Erythroblast (primary cell): ENCODE measurements at places on chromosomes 11 and 22.

DNA sequence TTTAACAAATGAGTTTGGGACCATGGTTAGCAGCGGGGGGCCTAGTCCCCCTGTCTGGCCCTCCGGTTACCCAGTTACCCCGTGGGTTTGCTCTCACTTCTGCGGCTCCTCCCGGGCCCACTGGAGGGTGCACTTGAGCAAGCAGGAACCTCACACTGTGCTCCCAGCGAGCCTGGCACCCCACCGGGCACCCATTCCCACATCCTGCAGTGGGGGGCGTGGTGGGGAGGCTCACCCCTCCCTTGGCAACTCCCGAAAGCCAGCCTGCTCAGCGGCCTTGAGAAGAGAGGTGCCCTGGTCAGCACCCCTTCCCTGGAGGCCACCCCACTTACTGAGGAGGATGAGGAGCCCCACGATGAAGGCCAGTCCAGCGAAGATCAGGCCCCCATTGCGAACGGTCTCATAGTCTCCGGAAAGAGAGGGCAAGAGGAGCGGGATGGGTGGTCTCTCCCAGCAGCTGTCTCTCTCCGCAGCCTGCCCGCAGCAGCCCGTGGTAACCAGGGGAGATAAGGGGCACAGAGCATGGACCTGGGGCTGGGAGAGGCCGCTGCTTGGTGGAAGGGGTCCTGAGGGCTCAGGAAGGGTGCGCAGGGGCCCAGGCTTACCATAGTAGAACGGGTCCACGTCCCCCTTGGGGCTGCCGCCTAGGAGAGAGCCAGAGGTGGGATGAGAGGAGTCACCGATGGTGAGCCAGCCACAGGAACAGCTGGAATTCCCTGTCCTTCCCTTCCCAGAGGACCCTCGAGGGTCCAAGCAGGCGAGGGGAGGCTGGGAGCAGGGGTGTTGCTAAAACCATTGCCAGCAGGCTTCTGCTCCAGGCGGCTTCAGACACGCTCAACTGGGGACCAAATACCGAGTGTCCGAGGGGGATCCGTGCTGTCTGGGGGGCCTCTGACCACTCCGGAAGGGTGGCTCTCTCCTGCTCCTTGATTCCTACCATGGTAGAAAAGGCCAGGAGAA, 2.2 kb downstream of the FXYD2 start:
- no peak for DNase-seq

- DNase-seq = no peak
These were observed 55.7 kb upstream of the EIF3D start for GRCh38 chr22:36584666-36585065.

DNA sequence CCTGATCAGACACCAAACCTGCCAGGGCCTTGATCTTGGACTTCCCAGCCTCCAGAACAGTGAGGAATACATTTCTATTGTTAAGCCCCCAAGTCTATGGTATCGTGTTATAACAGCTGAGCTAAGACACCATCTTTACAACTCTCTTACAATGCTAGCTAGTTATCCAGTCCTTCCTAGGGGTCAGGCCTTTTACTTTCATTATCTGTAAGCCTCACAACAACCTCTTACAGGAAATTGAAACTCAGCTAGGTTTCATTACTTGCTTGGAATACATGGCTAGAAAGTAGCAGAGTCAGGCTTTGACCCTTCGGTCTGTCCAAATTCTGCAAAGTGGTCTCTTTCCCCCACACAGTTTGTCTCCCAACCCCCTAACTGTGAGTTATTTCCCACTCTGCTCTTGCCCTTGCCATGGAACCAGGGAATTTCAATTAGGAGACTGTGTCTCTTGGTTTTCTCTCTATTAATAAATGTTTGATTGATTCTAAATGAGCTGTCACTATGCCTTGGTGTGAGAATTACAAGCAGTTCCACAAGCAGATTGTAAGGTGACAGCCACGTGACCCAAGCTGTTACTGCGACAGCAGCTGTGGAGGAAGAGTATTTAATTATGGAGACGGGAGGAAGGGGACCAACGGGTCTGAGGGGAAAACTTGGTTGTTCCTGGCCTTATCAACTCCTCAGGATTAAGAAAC, 38.4 kb upstream of the CLMP start:
- DNase-seq = no peak

GRCh38 chr11:2982214-2982613, 9.9 kb downstream of the NAP1L4 start:
- no peak for DNase-seq

DNA sequence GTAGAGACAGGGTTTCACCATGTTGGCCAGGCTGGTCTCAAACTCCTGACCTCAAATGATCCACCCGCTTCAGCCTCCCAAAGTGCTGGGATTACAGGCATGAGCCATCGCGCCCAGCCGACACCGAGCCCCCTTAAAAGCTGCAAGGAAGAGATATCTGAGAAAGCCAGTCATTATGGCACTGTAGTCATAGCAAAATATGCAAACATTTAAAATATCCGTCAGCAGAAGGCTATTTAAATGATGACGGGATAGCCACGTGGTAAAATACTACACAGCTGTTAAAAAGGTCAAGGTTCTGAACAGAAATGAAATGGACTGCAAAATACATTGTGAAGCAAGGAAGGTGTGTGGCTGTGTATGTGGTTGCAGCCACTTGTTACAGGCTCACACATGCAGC, 6.4 kb upstream of the CCDC88B start:
- DNase-seq = peak; percentile 67

GRCh38 chr22:47332246-47332980, 570.0 kb downstream of the TBC1D22A start:
- no peak for DNase-seq

GRCh38 chr11:57251037-57251436, 14.0 kb upstream of the APLNR start:
- no peak for DNase-seq

DNA sequence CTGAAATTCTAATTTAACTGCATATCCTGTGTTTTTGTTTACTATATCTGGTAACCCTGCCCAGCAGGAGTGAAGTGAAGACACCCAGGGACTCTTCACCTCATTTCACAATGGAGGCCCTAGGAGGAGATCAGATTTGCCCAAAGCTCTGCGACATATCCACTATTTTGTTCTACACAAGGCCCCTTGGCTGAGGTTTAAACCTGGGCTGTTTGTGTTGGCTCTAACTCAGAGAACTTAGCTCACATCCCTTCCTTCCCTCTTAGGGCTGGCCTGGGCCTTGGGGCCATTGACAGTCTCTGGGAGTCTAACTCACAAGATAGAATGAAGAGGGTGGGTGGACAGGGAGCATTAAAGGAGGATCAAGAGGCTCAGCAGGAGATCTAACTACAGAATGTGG, 8.2 kb upstream of the PLA2G3 start:
- DNase-seq = no peak

GRCh38 chr11:69131121-69131566, 24.6 kb upstream of the SMIM38 start:
- no peak for DNase-seq

GRCh38 chr11:2792381-2793250, 92.8 kb upstream of the KCNQ1OT1 start:
- DNase-seq = no peak

DNA sequence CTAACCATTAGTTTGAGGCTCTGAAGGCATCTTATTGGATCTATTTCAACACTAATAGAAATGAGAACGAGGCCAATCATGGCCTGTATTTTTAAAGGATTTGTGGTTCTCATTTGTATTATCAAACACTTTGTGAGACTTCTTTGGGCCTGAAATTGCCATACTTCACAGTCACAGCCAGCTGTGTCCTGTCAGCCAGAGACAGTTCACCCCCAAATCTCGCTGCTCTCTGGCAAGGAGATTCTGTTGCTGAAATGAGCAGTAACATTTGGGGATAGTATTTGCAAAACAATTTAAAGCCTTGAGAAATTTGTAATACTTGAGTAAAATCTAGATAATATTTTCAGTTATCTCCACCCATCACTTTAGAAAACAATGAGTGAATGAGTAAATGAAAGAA, 26.9 kb upstream of the TENM4 start:
- no peak for DNase-seq

DNA sequence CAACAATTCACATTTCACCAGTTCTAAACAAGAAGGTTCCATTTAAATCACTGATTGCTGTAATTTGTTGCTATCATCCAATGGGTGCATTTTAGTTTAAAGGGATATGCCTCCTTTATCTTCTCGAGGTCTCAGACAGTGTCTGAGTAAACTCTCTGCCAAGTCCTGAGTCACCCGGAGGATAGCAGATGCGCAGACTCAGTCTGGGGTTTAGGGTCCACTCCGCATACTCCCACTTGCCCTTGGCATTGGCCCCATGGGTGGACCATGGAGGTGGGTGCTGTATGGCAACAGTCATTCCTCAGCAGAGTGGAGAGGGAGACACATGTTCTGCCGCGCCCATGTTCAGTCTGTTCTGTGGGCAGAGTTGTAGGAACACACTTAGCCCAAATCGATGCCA, 65.4 kb upstream of the CRTAM start:
- peak; percentile 8 for DNase-seq

DNA sequence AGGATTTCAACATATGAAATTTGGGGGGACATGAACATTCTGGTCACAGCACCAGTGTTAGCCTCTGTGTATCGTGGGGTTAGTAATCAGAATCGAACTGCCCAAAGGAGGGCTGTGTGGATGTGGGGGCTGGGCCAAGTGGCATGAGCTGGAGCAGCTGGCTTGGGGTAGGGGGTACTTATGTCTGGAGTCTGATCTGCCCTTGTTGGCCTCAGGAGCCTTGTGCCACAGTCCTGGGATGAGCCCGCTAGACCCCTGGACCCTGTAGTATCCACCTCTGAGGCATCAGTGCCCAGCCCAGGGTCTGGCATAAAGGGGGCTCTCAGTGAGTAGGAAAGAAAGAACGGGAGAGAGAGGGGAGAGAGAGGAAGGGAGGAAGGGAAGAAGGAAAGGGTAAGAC, 67.3 kb downstream of the LRRC32 start:
- no peak for DNase-seq

DNA sequence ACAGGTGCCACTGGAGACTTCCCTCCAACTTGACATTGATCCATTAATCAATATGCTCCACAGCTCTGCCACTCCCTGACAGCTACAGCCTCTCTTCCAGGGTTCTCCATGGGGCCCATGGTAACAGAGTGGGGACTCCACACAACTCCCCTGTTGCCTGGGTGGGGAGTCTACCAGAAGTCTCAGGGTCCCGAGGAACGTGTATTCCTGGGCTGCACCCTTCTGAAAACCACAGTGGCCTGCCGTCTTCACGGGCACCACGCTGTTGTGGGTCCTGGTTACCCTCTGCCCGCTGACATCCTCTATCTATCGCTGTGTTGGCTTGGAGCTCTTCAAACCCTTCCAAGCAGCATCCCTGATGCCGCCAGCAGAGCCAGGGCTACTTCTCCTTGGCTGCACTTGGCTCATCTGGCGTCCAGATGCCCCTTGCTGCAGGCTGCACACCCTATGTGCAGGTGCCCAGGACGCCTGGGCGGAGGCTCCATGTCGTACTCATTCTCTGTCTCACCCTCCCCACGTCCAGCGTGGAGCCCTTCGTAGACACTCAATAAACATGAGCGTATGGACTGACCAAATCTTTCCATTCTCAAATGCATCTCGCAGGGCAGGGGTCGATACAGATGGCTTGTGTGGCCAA, 1341.8 kb downstream of the TBC1D22A start:
- no peak for DNase-seq

DNA sequence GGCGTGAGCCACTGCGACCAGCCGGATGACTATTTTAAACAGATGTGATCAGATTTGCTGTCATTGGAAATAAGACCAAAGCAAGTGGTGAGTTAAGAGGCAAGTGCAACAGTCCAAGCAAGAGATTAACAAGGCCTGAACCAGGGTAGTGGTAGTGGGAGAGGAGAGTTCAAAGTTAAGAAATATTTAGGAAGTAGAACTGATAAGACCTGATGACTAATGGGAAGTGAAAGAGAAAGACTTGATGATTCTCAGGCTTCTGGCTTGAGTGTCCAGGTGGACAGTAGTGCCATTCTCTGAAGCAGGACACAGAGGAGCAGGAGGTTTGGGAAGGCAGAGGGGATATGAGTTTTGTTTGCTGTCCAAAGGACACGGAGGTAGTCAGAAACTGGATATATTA, 7.2 kb downstream of the NDUFC2 start:
- DNase-seq = no peak

DNA sequence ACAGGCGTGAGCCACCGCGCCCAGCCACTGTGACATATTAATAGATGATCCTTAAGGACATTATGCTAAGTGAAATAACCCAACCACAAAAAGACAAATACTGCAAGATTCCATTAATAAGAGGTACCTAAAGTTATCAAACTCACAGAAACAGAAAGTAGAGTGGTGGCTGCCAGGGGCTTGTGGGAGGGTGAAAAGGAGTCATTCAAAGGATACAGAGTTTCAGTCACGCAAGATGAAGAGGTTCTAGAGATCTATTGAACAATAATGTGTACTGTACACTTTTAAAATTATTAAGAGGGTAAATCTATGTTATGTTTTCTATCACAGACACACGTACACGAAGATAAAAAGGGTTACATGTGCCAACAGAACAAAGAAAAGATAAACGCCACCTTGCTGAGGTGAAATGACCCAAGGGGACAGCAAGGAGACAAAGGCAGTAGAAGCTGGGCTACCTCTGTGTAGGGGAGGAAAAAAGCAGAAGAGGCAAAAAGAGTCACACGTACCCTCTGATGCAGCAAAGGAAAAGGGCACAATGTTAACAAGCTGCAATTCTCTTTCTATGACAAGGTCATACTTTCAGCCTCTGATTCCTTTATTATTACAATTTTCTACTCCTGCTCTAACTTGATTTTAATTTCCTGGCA, 65.3 kb downstream of the AMBRA1 start:
- no peak for DNase-seq

- DNase-seq = no peak
These were observed 910.4 kb downstream of the METTL15 start for GRCh38 chr11:29018631-29019030.

- DNase-seq = no peak
These were observed 475.4 kb downstream of the INSC start for GRCh38 chr11:15590132-15590531.

DNA sequence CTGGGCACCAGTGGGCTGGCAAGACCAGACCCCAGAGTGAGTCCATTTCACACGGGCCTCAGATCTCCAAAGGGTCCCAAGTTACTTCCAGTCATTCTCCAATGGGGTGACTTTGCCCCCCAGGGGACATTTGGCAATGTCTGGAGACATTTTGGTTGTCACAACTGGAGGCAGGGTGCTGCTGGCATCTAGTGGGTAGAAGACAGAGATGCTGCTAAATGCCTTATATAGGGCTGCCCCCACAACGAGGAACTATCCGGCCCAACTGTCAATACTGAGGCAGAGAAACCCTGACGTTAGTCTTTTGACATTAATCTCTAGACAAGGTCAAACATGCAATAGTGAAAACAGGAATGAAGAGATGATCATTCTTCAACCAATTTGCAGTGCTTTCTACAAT, 6.4 kb downstream of the RTN4RL2 start:
- no peak for DNase-seq

- DNase-seq = no peak
These were observed at the start of gene GAL3ST1 for GRCh38 chr22:30574095-30574981. Gene GAL3ST1 (minus strand): TSS chr22:30574665. CDS start chr22:30557392, 17,273 bp downstream.
